ENCODE measurements at places on chromosomes 1 and 21.

DNA sequence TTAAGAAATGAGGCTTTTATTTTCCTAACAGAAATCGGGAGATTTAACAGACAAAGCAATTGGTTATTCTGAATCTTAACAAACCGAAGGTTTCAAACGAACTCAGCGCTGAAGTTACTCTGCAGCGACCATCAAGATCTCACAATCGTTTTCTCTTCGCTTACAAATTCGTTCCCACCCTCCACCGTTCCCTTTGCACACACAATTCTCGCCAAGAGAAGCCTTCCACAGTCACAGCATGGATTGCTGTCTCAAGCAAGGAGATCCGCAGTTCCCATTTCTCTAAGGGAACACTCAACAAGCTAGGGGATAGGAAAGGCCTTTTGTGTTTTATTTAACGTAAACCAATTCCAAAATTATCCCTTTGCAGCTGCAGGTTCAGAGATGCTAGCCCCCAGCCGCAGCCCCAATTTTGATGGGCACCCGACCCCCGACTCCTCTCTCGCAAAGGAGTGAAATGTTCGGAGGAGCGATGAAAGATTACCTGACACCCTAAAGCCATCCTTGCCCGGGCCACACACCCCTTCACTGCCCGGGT lies 755 bp downstream of the FBXO42 start:
- DNase-seq: no peak

DNA sequence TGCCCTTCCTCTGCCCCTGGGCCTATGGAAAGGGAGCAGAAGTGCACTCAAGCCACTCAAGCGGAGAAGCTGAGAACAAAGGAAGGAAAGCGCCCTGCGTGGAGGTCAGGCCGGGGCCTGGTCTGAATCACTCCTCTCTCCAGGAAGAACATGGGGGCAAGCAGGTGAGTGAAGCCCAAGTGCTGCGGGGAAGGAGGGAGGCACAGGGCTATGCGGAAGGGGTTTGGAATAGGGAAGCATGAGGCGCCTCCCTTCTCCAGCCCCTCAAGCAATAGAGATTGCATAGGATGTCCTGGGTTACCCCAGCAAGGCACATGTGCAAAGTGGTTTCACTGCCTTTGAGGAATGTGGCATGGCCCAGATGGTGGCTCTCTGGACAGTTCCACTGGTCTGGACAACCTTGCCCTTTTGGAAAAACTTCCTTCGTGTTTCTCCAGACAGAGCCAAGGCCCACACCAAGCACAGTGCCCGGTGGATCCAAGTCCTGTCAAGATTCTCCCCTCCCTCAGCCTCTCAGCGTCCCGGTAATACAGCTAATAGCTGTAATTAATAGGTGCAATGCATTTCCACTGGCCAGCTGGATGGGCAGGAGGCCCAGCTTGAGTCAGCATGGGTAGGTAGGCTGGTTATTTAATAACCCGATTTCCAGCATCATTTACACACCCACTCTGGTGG lies 13.7 kb downstream of the BLACAT1 start:
- DNase-seq: no peak

DNA sequence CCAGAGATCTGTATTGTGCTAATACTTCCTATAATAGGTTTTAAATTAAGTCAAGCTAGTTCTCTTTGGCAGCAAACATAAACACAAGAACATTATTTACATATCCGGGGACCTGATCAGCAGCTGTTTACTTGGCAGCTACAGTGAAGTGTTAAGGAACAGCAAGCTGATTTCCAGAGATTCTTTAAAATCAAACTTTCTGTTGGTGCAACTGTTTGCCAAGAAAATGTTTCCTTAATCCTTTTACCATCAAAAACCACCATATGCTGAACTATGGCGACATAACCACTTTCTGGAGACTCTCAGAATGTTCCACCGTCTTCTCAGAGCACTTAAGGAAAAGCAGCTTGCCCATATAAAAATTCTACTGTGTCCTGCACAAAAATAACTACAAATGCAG lies 107.0 kb upstream of the KRTAP19-8 start:
- no peak for DNase-seq

GRCh38 chr21:33642896-33643657 lies 776 bp downstream of the ITSN1 start:
- no peak for DNase-seq

DNA sequence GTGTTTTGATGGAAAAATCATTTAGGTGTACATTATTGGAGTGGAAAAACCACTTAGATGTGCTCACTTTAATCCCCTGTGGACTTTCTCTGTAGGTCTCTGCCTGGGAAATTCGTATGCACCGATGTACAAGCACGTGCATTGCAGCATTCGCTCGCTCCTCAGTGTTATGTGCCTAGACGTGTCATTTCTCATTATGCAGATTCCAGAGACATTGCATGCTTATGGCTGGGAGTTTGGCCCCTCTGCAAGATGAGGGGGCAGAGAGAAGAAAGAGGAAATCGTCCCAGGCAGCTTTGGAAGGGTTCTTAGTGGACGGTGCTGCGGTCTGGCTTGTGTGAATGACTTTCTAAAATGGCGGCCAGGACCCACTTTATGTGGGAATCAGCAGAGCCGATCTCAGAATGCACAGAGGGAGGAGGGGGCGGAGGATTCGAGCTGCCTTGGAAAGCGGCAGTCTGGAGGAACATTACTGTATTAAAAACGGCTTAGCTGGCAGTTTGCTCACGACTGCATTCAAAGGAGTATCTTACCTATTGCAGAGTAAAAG lies 2.3 kb downstream of the SPEN start:
- no peak for DNase-seq

DNA sequence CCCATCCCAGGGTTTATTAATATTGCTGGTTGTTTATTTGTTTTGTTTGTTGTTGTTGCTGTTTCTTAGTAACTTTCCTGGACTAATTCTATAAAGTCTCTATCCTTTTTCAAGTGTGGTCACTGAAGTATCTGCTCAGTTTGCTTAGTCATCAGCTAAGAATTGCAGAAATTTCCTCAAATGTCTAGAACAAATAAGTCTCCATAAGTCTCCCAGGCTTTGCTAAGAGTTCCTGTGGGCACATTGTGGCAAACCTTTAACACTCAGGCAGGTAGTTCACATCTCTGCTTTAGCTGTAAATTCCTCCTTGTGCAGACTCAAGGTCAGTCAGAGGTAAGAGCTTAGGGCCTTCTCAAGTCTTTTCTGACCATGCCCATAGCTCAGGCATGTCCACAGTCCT lies 38.9 kb upstream of the C1orf185 start:
- DNase-seq: no peak

DNA sequence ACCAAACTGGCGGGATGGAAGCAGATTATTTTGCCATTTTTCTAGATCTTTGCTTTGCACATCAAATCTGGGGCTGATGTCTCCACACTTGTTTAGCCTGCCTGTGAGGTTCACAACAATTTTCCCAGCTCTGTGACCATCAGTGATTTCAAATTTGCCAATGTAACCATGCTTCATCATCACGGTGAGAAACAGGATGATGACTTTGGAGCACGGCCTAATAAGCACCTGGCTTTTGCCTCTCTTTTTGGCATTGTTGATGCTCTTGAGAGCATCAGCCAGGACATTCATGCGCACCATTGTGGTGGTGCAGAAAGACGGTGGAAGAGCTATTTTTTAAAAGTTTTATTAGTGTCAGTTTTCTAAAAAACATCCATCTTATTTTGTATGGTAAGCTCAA lies 50.1 kb downstream of the IARS2 start:
- DNase-seq: no peak

DNA sequence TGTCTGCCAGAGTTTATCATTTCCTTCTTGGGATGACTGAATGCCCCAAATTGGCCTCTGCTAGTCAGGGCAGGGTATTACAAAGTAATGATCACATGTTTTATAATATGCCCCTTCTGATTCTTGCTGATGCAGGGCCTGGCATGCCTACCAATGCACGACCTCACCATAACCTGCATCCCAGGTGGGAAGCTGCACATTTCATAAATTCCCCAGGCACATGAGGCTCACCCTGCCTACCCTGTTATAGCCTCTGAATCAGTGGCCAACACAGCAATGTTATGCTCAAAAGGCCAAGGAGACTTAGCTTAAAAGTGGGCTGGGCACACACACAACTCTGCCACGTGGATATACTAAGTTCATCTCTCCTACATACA lies 28.0 kb upstream of the XPR1 start:
- no peak for DNase-seq

DNA sequence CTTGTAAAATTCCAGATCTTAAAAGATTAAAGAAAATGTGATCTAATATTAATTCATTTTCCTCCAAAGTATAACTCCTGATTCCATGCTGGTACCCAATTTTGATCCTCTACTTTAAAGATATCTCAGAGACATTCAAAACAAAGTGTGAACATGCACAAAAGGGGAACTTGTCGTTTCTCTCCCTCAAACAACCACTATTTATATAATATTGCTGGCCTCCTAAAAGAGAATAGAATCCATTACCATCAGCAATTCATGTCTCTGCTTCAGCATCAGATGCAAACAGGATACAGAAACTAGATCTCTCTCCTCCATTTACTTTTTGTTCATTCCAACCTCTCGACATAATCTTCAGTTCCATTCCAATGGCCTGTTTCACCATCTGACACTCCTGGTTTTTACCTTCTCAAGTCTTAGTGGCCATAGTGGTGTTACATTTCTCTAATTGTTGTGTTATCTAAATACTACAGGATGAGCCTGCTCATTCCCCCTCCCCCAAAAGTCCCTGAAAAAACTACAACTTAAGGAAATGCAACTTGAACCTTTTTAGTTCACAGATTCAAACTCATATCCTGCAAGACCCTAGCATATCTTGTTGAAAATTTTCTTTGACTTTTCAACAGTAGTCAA lies 4.1 kb downstream of the NRIP1 start:
- DNase-seq: no peak

- DNase-seq: no peak
Observed at GRCh38 chr1:10737651-10738050, 58.8 kb downstream of the CASZ1 start.

- no peak for DNase-seq
Observed at GRCh38 chr1:181010789-181011188, 11.9 kb downstream of the STX6 start.

DNA sequence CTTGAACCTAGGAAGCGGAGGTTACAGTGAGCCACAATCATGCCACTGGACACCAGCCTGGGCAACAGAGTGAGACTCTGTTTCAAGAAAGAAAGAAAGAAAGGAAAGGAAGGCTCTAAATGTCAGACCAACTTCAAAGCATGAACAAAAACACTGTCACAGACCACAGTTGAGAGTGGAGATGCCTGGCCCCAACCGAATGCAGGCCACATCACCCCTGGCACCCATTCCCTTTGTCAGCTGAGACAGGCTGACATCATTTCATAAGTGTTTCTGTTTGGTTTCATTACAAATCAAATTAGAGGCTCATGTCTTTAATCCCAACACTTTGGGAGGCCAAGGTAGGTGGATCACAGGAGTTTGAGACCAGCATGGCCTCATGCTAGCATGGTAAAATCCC lies 28.6 kb upstream of the NADK start:
- no peak for DNase-seq

DNA sequence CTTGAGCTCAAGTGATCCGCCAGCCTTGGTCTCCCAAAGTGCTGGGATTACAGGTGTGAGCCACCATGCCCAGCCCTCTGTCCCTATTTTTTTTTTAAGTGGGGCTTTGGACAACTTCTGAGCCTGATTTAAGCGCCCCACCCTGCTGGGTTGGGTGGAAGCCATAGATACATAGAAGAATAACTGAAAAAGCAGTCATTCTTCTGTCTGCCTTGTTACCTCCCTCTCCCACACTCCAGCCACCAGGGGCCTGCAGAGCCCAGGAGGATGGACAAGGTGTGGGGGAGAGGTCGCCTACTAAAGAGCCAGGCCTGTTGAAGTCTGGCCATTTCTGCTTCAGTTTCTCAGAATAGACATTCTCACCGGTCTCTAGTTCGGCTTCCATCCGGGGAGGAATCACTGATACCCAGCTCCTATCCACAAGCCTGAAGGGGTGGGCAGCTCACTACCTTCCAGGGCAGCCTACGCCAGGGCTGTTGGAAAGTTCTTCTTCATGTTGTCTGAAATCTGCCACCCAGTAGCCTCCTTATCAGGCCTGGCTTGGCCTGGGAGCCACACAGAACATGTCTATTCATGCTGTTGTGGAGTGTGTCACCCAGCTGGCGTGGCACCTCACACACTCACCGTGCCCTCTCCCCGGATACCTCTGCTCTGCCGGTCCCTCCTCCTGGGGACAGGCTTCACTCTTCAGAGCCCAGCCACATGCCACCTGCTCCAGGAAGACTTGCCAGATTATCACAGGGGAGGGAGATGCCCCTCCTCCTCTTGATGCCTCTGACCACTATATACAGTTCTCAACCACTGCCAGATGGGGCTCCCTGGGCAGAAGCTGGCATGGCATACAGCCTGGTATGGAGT lies 27.7 kb downstream of the KNCN start:
- DNase-seq: no peak

- no peak for DNase-seq
Observed at GRCh38 chr1:82934074-82934473, 1064.9 kb downstream of the TTLL7 start.

DNA sequence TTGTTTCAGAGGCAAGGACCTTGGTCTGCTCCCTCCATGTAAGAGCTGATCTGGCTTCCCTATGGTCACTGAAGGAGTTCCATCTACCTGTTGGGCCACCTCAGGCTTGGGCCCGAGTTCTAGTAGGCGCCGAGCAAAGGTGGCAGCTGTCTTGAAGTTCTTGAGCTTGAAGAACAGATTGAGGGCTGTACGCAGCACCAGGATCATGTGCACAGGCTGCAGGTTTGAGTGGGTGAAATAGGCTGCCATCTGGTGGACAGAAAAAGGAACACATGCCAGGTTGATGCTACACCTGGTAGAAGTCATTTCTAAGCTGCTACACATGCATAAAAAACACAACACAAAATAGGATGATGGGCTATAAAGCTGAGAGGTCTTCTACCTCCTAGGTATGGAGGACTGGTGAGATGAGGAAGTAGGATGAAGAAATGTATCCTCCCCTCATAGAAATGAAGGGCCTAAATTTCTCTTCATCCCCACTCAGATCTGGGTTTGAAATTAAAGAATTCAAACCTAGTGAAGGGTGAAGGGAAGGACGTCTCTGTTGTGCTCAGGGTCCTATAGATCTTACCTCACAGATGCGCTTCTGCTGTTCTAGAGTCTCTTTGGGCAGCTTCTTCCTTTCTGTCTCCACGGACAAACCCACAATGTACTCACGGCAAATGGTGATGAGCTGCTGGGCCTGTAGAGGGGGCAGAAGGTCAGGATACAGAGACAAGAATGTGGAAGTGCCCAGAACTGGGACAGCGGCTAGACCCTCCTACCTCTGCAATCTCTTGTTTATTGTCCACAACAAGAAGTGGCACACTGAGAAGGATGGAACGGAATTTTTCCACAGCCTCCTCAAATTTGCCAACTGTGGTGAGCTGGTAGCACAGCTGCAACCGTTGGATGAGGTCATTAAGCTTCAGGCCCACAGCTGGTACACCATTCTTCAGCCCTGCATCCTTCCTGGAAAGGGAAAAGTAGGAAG lies 6.6 kb upstream of the PEX19 start:
- no peak for DNase-seq

GRCh38 chr1:166489670-166490436 lies 323.1 kb upstream of the FAM78B start:
- DNase-seq: no peak

- no peak for DNase-seq
Observed at GRCh38 chr1:219391297-219391696, 217.6 kb downstream of the LYPLAL1 start.
